Activated CD4-positive, alpha-beta memory T cell treated with anti-CD3 and anti-CD28 coated beads for 36 hours (primary cell): ENCODE measurements at places on chromosomes 1 and 21. TPM values are rescaled to one million over a fixed set of nuclear protein-coding genes. Genes with fewer than 3 reads are reported as not detected.

- no peak overlapping the region for H3K27ac ChIP-seq
- H3K36me3 ChIP-seq = no peaks in the 10 kb centered on the region
- no peaks in the 10 kb centered on the region for H3K27me3 ChIP-seq
Measured at GRCh38 chr1:44828003-44828651, 14.9 kb downstream of the PTCH2 start.

DNA sequence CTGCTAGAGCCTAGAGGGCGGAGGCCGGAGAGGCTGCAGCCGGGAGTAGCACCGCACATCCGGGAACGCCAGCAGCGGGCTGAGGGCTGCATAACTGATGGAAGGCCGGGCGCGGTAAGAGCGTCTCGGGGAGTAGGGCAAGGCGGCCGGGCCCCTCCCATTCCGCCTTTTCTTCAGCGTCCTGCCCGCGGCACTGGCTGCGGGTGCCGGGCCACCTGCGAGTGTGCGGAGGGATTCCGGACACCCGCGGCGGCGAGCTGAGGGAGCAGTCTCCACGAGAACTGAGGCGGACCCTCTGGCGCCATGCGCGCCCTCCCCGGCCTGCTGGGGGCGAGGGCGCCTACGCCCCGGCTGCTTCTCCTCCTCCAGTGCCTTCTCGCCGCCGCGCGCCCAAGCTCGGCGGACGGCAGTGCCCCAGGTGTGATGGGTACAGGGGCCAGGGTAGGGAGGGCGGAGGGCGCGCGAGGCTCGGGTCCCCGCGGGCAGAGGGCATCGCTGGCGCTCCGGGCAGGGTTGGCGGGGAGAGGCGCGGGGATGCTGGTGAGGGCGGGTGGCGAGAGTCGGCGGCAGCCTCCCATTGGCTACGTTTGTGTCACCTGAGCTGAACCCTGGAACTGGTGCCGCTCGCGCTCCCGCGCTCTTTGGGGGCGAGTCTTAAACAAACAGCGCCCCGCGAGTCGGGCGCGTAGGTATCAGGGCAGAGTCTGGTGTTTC is 334.4 kb downstream of the SRGAP2C start:
- DNase-seq = peak; percentile 94
- H3K4me1 ChIP-seq = peaks cover 51% of the 10 kb centered on the region
- H3K36me3 ChIP-seq = peaks cover 6% of the 10 kb centered on the region
- H3K4me3 ChIP-seq = peak overlapping the region; percentile 94
- no peaks in the 10 kb centered on the region for H3K27me3 ChIP-seq

The ADAMTSL4 gene
- 1.1 TPM for total RNA-seq

- H3K4me3 ChIP-seq = no peak overlapping the region
- peaks cover 23% of the 10 kb centered on the region for H3K27me3 ChIP-seq
- no peak overlapping the region for H3K27ac ChIP-seq
- no peaks in the 10 kb centered on the region for H3K36me3 ChIP-seq
- DNase-seq = peak; percentile 60
Measured at GRCh38 chr1:111904478-111905218, 84.8 kb downstream of the KCND3 start.

GRCh38 chr21:41241341-41241740 is 73.4 kb downstream of the BACE2 start:
- no peak overlapping the region for H3K27ac ChIP-seq
- no peaks in the 10 kb centered on the region for H3K36me3 ChIP-seq
- H3K4me3 ChIP-seq = no peak overlapping the region
- no peaks in the 10 kb centered on the region for H3K4me1 ChIP-seq
- DNase-seq = no peak
- peaks cover 4% of the 10 kb centered on the region for H3K27me3 ChIP-seq

DNA sequence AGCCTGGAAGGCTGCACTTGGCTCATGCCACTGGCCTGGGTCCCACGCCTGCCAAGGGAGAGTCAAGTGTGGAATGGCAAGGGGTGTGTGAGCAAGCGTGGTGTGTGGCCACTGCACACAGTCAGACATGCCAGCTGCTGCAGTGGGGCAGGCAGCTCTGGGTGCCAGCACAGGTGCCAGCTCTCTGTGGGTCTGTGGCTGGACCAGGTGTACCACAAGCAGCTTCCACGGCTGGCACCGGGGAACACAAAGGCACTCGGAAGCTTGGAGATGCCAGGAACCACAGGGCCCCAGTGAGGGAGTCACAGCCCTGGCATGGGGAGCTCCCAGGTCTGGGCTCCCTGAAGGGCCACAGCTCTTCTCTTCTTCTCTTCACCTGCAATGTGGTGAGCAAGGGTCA is 34.8 kb downstream of the ACTL8 start:
- H3K4me1 ChIP-seq = no peaks in the 10 kb centered on the region
- no peak for DNase-seq
- no peak overlapping the region for H3K27ac ChIP-seq
- no peaks in the 10 kb centered on the region for H3K36me3 ChIP-seq
- H3K4me3 ChIP-seq = no peak overlapping the region
- H3K27me3 ChIP-seq = peaks cover 3% of the 10 kb centered on the region

DNA sequence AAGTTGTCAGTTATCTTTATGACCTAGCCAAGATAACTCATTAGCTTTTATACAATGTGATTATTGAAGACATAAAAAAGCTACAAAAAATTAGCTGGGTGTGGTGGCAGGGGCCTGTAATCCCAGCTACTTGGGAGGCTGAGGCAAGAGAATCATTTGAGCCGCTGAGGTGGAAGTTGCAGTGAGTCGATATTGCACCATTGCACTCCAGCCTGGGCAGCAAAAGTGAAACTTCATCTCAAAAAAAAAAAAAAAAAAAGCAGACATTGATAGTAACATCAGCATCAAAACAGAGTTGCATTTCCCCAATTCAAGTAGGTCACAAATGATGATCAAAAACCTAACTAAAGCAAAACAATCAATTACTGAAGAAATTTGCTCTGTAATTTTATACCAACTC is 191.4 kb downstream of the PTGER3 start:
- H3K4me3 ChIP-seq = no peak overlapping the region
- H3K4me1 ChIP-seq = no peaks in the 10 kb centered on the region
- no peaks in the 10 kb centered on the region for H3K27me3 ChIP-seq
- no peaks in the 10 kb centered on the region for H3K36me3 ChIP-seq
- no peak for DNase-seq
- H3K27ac ChIP-seq = no peak overlapping the region

DNA sequence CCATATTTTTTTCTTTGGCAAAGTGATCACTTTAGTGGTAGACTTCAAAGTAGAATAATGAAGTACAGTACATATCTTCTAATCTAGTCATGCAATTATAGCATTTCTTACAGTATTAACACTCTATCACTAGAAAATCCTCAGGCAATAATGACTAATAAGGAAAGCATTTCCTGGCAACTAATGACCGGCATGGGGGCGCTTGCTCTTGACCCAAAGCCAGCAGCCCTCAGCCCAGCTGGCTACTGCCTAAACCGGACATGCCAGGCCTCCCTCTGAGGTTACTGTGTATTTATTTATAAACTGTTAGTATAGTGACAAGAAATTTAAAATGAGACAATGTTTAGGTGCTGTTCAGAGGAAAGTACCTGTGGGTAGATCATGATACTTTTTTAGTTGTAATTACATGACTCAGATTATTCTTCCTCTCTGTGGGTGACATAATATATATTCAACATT is 633.8 kb downstream of the PTPRC start:
- no peak overlapping the region for H3K27ac ChIP-seq
- no peaks in the 10 kb centered on the region for H3K36me3 ChIP-seq
- H3K4me1 ChIP-seq = peaks cover 5% of the 10 kb centered on the region
- no peak overlapping the region for H3K4me3 ChIP-seq
- DNase-seq = no peak
- no peaks in the 10 kb centered on the region for H3K27me3 ChIP-seq

DNA sequence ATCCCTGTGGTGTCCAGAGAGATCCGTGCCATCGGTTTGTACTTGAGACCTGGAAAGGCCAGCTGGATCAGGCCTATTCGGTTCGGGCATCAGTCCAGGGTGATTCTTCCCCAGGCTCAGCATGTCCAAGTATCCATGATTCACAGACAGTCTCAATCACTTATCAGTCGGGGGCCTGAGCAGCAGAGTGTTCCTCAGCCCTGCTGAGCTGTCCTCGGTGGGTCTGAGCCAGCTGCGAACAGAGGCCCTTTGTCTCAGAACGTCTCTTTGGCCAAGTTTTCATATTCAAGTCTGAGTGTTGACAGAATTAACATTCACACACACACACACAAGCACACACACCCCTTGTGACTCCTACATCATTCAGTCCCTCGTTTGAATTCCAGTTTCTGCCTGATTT is 33.4 kb upstream of the OSBPL9 start:
- H3K4me1 ChIP-seq = no peaks in the 10 kb centered on the region
- DNase-seq = no peak
- H3K36me3 ChIP-seq = no peaks in the 10 kb centered on the region

- H3K27ac ChIP-seq = no peak overlapping the region
- DNase-seq = no peak
- H3K4me1 ChIP-seq = no peaks in the 10 kb centered on the region
- no peak overlapping the region for H3K4me3 ChIP-seq
- H3K27me3 ChIP-seq = peaks cover 14% of the 10 kb centered on the region
- no peaks in the 10 kb centered on the region for H3K36me3 ChIP-seq
Measured at GRCh38 chr1:83970114-83970513, 28.8 kb downstream of the TTLL7 start.

The S100A4 gene
- total RNA-seq = 382 TPM

- DNase-seq = no peak
- no peaks in the 10 kb centered on the region for H3K27me3 ChIP-seq
- peaks cover 43% of the 10 kb centered on the region for H3K4me1 ChIP-seq
- H3K4me3 ChIP-seq = no peak overlapping the region
- no peak overlapping the region for H3K27ac ChIP-seq
Measured at GRCh38 chr1:51572365-51572764, 44.5 kb upstream of the OSBPL9 start.

The HORMAD1 gene
- total RNA-seq = not detected

The FAM3B gene
- not detected for total RNA-seq

DNA sequence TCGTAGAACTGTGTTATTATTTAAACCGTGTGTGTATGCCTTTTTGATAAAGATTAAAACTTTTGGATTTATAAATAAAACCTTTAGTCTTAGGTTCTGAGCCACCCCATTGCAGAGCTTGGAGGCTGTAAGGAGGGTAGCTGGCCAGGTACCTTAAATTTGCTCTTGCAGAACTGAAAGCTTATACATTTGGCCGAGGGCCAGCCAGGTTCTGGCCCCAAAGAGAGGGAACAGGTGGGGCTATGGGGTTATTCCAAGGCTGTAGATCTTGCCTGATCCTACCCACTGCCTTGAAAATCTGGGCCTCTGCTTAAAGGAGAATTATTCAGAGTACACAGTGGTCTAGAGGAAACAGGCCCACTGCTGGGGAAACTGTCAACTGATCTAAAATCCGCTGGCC is 59.6 kb downstream of the CAMK2N1 start:
- DNase-seq = no peak
- no peak overlapping the region for H3K27ac ChIP-seq
- H3K4me3 ChIP-seq = no peak overlapping the region
- H3K4me1 ChIP-seq = peaks cover 8% of the 10 kb centered on the region

DNA sequence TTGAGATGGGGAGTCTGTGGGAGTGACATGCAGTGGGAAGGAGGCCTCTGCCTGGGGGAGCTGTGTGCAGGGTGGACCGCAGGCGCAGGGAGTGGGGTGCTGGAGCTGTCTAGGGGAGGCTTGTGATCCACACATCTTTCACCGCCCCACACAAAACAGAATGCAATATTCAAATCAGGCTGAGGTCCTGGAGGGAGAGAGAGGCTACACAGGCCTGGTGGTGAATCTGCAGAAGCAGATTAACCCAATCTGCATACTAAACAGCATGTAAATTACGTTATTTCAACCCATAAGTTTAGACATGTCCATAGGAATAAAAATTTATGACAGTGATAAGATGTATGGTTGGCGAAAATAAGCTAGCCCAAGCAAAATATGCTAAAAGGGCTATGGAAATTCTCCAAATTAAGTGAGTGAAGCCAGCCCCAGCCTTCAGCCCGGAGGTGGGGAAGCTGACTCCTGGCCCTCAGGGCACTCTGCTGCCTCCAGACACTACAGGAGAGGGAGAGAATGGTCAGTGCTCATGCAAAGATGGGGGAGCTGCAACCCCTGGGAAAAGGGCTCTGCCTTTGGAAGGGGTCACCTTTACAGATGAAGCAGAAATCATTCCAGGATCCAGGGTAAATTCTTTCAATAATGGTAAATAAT is 156.2 kb upstream of the CTTNBP2NL start:
- H3K36me3 ChIP-seq = no peaks in the 10 kb centered on the region
- H3K4me1 ChIP-seq = no peaks in the 10 kb centered on the region
- DNase-seq = no peak
- no peak overlapping the region for H3K4me3 ChIP-seq
- no peak overlapping the region for H3K27ac ChIP-seq
- peaks cover 4% of the 10 kb centered on the region for H3K27me3 ChIP-seq

- H3K27me3 ChIP-seq = peaks cover 2% of the 10 kb centered on the region
- no peak overlapping the region for H3K27ac ChIP-seq
- DNase-seq = no peak
Measured at GRCh38 chr21:38905752-38906151, 100.0 kb downstream of the ETS2 start.

- no peaks in the 10 kb centered on the region for H3K36me3 ChIP-seq
- peaks cover 89% of the 10 kb centered on the region for H3K4me1 ChIP-seq
- no peaks in the 10 kb centered on the region for H3K27me3 ChIP-seq
- no peak overlapping the region for H3K4me3 ChIP-seq
- no peak for DNase-seq
- H3K27ac ChIP-seq = peak overlapping the region; percentile 31
Measured at GRCh38 chr1:18932879-18933278, 23.6 kb downstream of the IFFO2 start.

The NFYC gene
- total RNA-seq = 61.7 TPM

The ELAPOR1 gene
- 11.5 TPM for total RNA-seq
